ENCODE measurements at places on chromosomes 1 and 21.

DNA sequence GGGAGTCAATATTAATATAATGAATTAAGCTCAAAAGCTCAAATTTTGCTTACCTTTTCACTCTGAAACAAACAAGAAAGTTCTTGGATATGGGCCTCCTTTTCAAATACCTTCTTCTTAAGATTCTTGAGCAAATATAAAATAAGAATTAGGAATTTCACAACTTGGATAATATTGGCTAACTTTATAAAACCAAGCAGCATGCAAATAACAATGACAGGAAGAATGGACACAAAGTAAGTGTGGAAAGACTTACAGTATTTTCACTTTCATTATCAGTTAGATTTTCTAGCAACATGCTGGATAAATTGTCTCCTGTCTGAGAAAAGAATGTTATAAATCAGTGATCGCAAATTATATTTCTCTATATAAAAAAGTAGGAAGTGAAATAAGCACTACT is 13.2 kb downstream of the ODF2L start:
- DNase-seq = no peak

DNA sequence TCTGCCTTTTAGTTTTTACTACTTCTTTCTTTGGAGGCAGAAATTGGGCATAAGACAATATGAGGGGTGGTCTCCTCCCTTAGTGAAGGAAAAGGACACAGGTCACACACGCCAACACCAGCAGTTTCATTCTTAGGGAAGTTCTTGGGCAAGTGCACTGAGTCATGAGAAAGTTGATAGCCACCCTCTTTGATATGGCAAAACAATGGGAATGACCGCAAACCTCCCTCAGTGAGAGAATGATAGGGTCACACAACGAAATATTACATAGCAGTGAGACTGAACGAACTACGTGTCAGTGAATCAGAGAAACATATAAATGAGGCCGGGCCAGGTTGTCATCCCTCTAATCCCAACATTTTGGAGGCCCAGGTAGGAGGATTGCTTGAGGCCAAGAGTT is 20.0 kb downstream of the IL6R start:
- DNase-seq = no peak

DNA sequence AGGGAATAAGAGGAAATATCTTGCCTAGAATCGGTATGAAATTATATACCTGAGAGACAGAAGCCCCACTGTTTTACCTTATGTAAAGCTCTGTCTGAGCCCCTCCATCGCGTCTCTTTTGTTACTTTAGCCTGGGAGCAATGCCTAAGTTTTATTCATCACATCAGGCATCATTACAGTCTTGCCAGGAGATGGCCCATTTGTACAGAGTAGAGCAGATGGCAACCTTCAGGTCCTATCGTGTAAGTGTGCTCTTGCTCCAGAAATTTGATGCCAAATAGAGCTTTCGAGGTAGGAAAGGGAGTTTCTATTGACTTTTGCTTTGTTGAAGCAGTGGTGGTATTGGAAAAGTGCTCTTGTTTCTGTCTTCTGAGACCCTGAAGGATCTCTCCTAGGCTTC is 24.9 kb downstream of the CFAP126 start:
- DNase-seq = no peak

GRCh38 chr1:204692841-204693356 is 7.4 kb upstream of the LRRN2 start:
- no peak for DNase-seq
